NCI-H1436 treated with DMSO at 0.1 percent for 48 hours (cell line): ENCODE measurements at places on chromosomes 1 and 21.

GRCh38 chr21:45126204-45126626 lies 51.8 kb downstream of the ADARB1 start:
- DNase-seq, result no peak

- no peak for DNase-seq
Observed at GRCh38 chr1:17574516-17574915, 35.0 kb downstream of the ARHGEF10L start.

GRCh38 chr1:201766131-201766866 lies 62.7 kb upstream of the IPO9 start:
- no peak for DNase-seq

GRCh38 chr21:41388259-41388658 lies 26.4 kb downstream of the MX2 start:
- DNase-seq, result no peak

DNA sequence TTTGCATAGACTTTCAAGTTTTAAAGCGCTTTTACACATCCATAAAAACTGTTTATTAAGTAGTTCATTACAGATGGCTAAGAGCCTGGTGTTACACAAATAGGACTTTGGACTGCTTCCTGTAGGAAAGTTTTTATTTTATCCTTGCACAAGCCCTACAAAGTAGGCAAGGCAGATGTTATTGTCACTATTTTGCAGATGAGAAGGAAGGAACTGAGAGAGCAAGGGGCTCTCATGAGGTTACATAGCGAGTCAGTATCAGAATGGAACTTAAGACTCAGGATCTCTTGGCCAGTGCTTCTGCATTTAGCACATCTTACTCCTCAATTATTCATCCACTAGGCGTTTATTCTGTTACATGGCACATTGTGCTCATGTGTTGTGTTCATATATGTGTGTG lies 2.6 kb upstream of the MAPKAPK2 start:
- DNase-seq, result no peak

DNA sequence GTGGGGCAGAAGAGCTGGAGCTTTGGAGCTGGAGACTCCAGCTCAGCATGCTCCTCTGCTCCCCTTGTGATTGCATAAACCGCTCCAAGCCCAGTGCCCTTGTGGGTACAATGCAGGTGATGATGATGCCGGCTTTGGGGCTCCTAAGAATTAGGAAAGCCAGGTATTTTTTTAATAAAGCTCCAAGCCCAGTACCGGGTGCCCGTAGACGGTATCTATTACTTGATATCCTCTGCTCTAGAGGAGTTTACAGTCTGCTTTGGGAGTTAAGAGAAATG lies 27.2 kb downstream of the TENT5C start:
- no peak for DNase-seq

- no peak for DNase-seq
Observed at GRCh38 chr1:6418668-6419396, 887 bp downstream of the HES2 start.

DNA sequence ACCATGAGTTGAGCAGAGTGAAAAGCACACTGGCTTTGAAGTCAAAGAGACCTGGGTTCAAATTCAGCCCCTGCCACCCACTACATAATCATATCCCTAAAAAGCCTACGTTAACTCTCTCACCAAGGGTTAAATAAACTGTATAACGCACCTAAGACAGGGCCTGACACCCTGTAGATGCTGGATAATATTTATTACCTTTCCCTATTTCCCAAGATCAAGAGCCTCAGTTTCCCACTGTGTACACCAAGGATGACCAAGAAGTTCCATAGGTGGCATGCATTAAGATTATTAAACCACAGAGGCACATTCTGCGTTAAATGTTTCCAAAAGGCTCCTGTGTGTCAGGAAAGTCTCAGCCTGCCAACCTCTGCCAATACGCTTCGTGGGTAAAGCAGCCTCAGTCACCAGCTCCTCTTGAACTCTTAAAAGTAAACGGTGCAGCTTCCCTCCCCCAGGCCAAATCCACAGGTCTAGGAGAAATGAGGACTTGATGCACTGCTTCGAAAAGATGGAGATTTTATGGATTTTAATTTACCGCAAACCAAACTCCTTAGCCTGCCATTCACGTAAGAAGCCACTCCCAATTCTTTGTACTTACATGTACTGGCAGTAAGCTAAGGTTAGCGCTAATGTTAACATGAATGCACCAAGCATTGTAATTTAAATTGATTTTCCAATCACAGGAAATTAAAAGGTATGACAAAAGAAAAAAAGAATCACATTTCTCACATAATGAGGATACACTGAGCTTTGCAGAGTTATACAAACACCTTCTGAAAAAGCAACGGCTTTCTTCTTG lies 2.6 kb downstream of the USP24 start:
- no peak for DNase-seq

- no peak for DNase-seq
Observed at GRCh38 chr1:45400049-45400448, 59.8 kb upstream of the MUTYH start.

DNA sequence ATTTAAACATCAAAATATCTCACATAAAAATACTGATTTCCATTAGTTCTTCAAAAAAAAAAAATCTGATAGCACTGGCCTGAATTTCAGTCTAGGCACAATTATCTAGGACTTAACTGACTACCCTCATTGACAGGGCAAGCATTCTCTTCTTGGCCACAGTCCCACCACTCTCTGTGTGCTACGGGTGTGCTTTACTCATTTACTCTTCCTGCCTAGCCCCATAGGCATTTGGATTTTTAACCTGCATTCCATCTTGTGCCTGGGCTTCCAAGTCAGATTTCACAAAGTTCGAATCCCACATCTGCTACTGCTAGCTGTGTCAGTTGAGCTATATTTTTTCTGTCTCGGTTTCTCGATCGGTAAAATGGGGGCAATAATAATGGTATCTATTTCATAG lies 38.0 kb downstream of the PTPN14 start:
- no peak for DNase-seq

DNA sequence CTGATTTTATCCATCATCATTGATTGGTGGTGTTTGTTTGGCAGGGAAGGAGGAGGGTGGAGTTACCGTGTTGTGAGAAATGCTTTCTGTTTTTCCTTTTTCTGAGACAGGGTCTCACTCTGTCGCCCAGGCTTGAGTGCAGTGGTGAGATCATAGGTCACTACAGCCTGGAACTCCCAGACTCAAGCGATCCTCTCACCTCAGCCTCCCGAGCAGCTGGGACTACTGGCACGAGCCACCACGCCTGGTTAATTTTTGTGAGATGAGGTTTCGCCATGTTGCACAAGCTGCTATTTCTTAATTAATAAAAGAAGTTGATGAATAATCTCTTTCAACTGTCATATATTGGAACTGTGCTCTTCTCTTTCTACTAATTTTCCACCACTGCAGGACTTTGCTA lies 44.3 kb downstream of the HUNK start:
- DNase-seq, result no peak

GRCh38 chr1:41411229-41411628 lies 50.0 kb downstream of the FOXO6 start:
- DNase-seq, result no peak

- DNase-seq, result no peak
Observed at GRCh38 chr1:207459008-207459407, 4.9 kb downstream of the CR2 start.

DNA sequence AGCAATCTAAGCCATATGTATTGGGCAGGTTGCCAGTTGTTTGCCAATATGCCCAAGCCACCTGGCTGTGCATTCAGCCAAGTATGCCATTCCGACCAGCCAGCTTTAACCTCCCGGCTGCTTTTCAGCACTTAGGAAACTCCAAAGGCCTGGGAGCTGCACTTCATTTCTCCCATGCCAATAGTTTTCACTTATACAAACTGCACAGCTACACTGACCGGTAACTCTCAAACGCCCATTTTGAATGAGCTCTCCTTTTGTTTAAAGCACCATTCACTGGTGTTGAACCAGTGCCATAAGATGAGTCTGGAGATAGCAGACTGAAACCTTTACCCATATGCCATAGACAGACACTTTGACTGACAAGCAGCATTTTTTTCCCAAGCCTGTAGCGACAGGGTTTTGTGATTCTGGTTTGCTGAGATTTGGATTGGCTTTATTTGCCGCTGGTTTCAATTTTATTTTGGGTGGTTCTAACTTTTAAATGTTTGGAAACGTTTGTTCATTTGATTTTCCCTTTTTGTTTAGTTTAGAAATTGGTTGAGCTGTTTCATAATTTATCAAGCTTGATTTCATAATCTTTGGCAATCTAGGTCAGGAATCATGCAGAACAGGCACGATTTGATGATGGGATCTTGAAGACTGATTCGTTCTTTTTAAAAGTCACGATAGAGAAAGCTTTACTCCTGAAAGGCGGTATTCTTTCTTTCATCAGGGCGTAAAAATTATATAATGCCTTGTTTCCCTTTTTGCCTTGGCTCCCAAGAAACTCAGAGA lies 144.6 kb downstream of the NFIA start:
- peak; percentile 42 for DNase-seq

GRCh38 chr1:78303620-78304019 lies 187.2 kb upstream of the PTGFR start:
- DNase-seq, result no peak

GRCh38 chr1:1554550-1554925 lies 14.1 kb upstream of the TMEM240 start:
- DNase-seq, result no peak

DNA sequence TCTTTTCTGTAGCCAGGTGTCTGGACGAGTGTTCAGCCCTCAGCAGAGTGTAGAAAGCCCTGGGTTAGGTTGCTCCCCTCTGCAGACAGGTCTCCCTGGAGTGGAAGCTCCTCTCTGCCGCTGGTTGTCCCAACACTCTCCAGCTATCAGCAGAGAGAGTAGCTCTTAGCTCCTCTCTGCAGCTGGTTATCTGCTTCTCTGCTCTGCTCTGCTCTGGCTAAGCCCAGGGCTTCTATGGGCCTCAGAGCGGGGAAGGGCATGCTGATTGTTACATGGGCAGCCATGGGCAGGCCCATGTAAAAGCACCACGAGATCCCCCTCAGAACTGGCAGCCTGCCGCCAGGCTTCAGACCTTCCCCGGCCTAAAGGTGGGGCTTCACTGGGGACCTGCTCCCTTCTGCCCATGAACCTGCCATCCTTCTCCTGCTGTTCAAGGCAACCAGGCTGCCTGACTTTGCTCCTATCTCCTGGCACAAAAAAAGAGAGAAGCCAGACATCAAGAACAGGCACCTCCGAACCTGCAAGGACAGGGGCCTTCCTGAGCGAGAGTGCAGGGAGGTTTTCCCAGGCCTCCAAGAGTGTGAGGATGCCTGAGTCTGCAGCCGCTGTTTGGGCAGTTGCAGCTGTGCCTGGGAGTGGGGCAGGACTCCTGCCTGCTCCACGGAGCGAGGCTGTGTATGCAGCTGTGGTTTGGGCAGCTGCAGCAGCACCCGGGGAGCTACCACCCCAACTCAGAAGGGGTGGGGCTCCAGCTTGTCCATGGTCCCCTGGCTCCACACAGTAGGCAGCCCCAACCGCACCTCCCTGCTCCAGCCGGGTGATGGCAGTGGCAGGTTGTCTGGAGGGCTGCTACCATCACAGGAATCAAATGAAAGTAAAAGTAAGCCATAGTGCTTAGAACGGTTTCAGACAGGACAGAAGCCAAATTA lies 973.7 kb downstream of the LTN1 start:
- no peak for DNase-seq

DNA sequence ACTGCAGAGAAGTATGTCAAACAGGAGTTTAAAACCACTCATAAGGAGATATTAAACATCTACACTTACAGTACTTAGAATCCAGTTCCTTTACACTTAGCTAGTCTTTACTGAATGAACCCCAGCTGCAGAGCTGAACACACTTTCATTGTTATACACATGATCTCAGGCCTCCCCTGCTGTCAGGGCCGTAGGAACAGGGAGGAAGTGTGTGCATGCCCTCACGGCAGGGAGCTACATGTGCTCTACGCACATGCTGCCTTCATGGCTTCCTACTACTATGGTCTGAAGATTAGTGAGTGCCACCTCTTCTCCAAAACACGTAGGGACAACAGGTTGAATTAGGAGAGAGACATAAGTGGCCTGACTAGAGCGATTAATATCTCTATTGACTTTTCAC lies 191.5 kb downstream of the SIPA1L2 start:
- DNase-seq, result no peak

- no peak for DNase-seq
Observed at GRCh38 chr1:159911326-159912070, 11.5 kb upstream of the CFAP45 start.

GRCh38 chr1:234780531-234781162 lies 170.7 kb upstream of the IRF2BP2 start:
- no peak for DNase-seq

- no peak for DNase-seq
Observed at GRCh38 chr21:37365517-37366481, 774 bp upstream of the DYRK1A start.

DNA sequence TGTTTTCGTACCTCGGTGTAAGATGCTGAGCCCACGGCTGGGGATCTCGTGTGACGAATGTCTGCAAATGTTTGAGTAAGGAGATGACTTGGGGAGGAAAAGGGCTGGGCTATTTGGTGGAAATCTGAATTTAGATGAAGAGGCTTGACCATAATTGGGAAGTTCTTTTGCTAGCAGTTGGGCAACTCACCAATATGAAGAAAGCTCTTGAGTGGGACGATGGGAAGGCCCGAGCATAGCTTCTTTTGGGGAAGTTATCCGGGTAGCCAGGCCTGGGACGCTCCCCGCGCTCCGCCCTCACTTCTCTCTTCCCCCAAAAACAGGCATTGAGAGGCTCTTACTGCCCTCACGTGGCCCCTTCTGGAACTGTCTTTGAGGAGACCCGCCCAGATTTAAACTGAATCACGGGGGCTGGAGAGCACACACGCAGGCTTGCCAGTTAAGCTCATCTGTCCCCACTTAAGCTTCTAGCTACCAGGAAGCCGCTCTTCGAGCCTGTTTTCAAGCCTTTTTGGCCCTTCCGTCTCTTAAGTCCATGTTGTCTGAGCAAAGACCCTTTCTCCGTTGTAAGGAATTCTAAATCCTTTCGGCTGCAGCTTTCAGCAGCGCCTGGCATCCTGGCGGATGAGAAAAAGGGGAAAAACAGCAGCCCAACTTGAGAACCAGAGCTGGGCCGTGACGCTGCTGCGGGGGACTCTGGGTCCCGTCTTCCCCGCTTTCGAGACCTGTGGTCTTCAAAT lies 93.1 kb downstream of the NID1 start:
- DNase-seq, result peak; percentile 83

GRCh38 chr1:79472067-79472656 lies 465.6 kb upstream of the ADGRL4 start:
- DNase-seq, result no peak

DNA sequence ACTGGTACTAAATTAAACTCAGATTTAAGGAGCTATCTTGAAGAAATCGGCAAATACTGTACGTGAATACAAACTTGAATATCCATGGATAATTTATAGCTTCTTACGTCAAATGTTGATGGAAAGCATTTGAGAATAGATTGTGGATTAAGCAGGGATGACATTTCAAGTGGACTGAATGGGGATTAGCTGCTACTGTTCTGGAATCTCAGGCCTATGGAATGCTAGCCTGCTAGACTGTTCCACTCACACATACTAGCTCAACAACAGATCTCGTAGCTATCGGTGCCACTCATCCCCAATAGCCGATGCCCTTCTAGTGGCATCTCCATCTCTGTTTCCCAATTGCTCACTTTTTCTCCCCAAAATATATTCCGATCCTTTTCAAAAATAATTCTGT lies 62.0 kb upstream of the USP25 start:
- DNase-seq, result no peak

- no peak for DNase-seq
Observed at GRCh38 chr21:45320261-45321025, 32.7 kb upstream of the POFUT2 start.
